Anterior cingulate cortex (tissue), 58 donors: ENCODE measurements at places on chromosomes 12 and 14.

DNA sequence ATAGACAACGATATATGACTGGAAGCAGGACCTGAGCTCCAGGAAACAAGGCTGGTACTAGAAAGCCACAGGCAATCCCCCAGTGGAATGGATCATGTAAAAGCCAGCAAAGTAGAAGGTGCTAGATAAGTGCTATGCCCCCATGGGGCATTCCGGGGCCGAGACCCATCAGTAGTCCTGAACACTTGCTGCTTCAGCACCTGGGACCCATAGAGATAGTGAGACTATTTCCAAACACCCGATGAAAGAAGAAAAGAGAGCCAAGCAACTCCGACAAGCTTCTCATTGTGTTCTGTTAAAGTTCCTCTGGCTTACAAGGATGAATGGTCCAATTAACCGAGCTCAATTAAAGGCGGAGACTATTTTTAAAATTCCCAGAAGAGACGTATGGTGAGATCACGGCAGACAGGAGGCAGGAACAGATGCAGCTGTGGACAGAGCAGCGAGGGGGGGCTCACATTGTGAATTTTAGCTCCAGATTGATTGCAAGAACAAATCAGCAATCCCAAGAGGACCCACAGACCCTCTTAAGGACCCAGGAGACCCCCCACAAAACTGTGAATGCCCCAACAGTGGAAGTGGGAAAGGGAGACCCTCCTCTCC, 142.5 kb upstream of the OVCH1 start:
- no peak for DNase-seq

- no peak for DNase-seq
Measured at GRCh38 chr12:71804505-71804904, 35.1 kb upstream of the TBC1D15 start.

- DNase-seq, result no peak
Measured at GRCh38 chr14:70052990-70053389, 135.8 kb downstream of the SLC8A3 start.

- no peak for DNase-seq
Measured at GRCh38 chr12:30753751-30754382, 884 bp downstream of the CAPRIN2 start.

DNA sequence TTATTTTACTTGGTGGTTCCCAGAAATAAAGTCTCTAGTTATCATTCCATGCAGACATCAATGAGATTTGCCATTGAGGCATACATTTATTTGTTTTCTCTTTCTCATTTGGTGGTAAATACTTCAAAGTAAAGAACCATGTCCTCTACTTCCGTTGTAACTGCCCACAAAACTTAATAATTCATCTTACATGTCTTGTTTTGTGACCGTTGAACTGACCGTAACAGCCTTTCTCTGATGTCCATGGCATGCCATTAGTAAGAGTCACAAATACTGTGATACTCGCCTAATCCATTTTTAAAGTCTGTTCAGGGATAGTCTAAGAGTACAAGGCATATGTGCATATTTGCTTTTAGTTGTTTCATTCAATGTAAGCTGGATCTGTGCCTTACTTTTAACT, 145.3 kb downstream of the ETV6 start:
- no peak for DNase-seq

- no peak for DNase-seq
Measured at GRCh38 chr12:49505672-49506071, 33.2 kb upstream of the KCNH3 start.

GRCh38 chr12:100154474-100155247, 12.0 kb upstream of the BLTP3B start:
- DNase-seq, result peak; percentile 10

DNA sequence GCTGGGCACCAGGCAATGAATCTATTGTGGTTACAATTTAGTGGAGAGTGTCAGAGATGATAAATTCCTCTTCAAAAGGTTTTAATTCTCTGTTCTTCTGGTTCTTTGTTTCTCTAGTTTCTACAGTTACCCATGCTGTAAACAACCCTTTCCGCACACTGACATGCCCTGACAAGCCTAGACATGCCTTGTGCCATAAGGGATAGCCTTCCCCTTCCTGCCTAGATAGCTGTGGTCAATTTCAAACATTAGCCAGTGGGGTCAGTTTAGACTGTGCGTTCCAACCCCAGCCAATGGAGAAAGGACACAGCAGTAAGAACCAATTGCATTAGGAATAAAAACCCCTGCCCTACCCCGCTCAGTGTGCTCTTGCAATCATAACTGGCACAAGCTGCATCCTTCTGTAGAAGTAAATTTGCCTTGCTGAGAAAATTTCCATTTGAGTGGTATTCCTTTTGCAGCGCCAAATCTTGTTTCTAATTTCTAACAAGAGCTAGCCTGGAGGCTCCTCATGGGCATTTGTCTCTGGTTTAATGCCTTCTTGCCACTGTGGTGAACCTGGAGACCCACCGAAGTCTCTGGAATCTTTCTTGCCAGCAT, 6.4 kb downstream of the EDDM3A start:
- no peak for DNase-seq

DNA sequence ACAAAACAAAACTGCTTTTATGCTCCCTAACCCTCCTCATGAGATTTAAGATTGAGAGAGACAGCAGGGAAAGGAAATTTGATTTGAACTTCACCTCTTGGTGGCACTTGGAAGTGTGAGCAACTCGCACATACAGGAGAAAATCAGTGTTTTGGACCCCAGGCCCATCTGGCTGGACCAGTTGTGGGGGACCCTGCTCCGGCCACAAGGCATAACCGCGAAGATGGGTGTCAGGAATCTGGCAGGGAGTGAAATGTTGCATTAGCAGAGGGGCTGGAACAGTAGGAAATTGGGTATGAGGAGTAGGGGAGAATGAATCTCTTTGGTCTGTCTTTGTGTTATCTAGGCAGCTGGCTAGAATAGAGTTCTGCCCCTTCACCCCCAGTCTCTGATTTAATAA, 1.2 kb downstream of the CIROP start:
- DNase-seq, result no peak

GRCh38 chr12:90124914-90125313, 416.3 kb upstream of the ATP2B1 start:
- DNase-seq, result no peak

DNA sequence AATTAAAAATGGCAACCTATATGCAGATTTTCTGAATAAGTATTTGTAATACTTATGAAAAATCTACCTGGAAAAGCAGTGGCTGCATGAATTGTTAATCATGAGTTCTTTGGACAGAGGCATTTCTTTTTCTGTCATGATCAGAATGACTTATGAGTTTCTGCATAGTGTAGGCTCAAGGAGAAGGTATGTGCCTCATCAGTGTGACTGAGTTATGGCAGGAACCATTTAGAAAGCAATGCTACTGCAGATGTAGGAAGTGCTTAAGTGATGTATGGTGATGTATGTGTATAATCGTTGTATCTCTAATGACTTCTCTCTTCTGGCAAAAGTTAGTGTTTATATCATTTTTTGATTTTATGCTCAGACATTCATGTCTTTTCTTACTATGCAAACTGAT, 816.4 kb upstream of the FBXO33 start:
- no peak for DNase-seq

DNA sequence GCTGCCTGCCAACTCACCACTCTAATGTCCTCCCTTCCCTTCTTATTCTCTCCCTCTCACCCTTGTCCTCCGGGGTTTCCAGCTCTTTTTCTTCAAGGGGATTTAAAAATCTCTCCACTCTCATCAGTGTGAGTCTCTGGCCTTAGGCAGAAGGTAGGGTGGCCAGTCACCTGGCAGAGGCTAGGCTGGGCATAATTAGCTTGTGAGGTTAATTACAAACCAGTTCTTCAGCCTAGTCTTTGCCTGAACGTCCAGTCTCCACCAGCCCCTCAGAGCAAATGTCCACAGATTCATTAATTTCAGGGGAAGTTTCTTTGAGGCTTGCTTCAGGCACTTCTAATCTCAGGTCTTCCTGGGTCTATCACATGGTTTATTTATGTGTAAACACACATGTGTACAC, 6.7 kb downstream of the KRT7 start:
- no peak for DNase-seq

DNA sequence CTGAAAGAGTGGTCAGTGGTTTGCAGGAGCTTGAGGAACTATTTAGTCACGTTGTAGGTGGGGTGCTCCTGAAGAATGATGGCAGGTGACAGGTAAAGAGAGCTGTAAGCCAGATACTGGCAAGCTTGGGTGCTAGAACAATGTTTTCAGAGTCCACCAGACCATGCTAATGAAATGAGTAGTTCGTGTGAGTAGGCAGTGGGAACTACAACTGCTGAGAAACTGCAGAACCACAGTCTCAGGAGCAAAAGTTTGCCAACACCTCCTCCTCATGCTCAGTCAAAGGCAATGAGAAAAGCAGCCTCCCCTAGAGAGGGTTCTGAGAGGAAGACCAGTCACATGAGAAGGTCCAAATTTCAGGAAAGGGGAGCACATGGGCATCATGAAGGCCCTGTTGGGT, 91.3 kb downstream of the PRKD1 start:
- no peak for DNase-seq

DNA sequence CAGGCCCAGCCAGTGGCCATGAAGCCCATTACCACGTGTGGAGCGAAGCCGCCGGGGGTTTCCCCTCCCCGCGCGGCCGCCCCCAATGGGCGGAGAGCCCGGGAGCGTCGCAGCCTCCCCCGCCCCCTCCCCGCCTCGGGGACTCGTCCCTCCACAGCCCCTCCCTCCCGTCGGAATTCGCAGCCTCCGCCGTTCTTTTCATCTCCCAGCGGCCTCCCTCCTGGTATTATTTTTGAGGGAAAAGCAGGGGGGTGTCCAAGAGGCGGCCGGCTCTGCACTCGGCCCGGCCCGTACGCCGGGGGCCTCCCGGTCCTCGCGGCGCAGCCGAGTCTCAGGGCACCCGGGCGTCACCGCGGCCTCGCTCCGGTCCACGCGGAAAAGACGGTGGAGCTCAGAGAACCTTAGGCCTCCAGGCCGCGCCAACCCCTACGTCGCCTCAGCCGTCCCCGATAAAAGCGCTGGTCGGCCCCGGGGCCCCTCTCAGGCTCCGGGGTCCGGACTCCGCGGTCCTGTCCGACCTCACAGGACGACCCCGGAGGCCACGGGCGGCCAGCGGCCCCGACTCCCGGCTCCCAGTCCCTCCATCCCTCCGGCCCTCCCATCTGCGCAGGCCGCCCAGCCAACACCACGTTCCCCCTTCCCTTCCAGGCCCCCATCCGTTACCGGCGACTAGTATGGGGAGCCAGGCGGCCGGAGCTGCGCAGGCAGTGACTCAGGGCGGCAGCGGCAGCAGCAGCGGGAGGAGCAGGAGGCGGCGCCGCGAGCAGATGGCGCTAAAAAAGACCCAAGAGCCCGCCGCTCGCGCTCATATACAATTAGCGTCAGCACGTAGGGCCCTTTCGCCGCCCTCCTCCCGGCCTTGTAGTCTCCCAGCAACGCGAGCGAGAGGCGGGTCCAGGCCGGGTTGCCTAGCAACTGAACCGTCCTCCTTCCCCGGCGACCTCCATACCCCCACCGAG, at the start of gene NAP1L1:
TSS of gene NAP1L1 (minus strand) at position 782 of the 959 bp plus-strand sequence. CDS start 10,466 bp downstream, outside the sequence.
- DNase-seq, result peak; percentile 93

GRCh38 chr12:128982933-128983332, 129.7 kb downstream of the GLT1D1 start:
- no peak for DNase-seq

DNA sequence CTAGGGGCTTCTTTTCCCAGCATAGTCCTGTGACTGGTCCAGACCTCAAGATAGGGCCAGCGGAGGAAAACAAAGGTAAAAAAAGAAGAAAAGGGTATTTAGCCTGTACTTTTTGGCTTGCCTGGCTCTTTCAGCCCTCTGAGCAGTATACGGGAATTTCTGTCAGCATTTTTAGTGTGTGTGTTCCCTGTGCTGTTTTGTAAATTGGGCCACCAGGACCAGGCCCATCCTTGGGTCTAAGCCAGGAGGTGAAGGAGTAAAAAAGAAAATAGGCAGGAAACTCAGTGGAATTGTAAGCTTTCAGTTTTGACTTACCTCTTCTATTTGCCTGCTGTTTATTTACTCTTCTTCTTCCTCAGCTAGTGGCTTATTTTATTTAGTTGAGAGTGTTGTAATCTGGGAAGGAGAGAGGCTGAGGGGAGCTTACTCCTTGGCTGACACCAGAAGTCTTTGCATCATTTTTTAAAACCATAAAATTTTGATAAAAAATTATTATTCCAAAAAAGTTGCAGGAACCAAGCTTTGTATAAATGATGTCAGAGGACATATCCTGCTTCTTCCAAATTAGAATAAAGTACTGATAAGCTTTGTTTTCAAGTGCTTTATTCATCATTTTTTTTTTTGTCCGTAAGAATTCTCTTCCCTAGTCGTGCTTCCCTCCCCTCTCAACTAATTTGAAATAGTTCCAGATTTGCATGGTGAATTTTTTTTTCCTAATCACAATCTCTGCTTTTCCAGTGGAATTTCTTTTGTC, 63.7 kb downstream of the DIP2B start:
- DNase-seq, result no peak

GRCh38 chr12:45168976-45169375, 46.9 kb upstream of the ANO6 start:
- DNase-seq, result no peak

GRCh38 chr12:122909442-122910288, 13.7 kb upstream of the VPS37B start:
- peak; percentile 46 for DNase-seq

GRCh38 chr12:31369712-31370521, 44.0 kb upstream of the SINHCAF start:
- DNase-seq, result no peak

DNA sequence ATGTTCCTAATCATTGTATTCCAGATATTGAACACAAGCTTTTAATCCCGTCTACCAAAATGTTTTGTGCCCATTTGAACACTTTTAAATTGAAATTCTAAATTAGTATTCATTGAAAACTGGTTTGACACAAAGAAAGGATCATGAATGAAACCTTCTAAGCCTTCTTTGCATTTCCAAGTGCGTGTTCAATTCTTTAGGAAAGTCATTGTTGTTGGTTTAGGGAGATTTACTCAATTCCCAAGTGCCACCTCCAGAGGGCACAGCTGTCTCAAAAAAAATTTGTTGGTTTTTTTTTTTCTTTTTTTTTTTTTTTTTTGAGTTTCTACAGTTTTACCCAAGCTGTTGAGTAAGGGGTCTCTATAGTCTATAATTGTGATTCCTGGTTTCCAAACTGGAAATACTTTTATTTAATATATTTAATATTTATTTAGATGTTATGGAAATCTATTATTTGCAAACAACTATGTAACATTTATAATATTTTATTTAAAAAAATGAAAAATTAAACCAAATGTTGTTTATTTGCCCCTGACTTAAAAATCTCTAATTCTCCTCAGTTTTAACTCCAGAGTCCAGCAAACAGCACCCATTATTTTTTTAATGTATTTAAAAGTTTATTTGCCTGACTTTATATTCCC, 79.9 kb downstream of the NEDD1 start:
- no peak for DNase-seq

GRCh38 chr14:20723488-20723887, 22.2 kb upstream of the EDDM3A start:
- DNase-seq, result no peak

DNA sequence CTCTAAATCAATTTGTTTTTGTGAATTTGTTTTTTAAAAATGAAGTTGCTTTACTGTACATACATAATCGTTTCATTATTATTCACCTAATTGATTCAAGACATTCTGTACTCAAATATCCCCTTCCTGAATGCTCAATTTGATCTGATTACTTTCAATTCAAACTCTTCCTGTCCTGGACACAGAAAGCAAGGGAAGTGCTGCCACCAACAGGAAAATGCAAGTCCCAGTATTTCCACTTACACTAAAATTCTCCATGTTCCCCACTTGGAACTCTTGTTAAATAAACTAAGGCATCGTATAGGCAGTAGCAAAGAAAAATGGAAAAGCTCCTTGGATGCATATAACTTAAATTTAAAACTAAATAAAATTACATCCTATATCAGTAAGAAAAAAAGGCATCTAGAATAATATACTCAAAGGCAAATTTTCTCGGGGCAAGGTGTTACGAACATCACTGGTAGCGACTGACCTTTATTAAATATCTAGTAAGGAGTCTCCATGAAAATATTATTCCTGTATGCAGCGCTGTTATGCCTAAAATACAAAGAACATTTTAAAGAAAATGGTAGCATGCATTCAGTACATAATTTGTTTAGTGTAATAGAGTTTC, 72.0 kb upstream of the DBX2 start:
- no peak for DNase-seq
